ENCODE measurements at places on chromosomes 5 and 9.

DNA sequence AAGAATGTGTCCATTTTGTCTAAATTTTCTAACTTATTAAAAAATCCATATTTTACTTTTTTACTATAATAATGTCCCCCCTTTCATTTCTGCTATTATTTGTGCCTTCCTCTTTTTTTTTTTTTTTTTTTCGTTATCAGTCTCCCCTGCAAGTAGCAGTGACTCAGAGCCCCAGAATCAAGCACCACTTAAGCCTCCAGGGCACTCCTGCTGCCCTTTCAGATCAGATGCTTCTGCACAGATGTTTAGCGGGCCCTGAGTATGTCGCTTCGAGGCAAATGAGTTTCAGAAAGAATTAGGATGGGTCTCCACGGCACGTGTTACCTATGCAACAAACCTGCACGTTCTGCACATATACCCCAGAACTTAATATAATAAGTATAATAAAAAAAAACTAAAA, 11.7 kb downstream of the MED7 start:
- DNase-seq, result no peak

- DNase-seq, result no peak
These were observed 326.1 kb downstream of the PLK2 start for GRCh38 chr5:58133631-58134296.

- no peak for DNase-seq
These were observed 233.6 kb downstream of the SYK start for GRCh38 chr9:91034976-91035824.

DNA sequence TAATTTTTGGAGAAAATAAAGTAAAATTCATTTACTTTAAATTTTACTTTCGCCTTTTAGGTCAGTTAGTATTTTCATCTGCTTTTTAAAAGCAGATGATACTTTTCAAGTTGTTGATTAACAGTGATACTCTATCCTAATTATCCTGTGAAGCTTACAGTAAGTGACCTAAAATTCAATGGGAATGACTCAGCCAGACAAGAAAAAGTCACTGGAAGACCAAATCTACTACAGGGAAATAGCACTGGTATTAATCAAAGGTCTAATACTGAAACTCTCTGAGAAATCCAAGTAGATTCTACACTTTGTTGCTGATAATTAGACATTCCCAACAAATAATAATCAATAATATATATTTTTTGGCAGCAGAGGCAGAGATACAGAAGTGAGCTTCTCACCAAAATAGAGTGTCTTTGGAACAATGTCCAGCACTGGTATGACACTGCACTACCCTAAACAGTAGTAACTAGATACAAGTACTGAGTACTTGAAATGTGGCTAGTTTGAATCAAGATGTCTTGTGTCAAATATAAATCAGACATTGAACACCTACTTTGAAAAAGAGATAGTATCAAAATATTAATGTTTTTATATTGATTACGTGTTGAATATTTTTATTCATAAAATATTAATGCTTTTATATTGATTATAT, 22.8 kb upstream of the ELL2 start:
- DNase-seq, result no peak

DNA sequence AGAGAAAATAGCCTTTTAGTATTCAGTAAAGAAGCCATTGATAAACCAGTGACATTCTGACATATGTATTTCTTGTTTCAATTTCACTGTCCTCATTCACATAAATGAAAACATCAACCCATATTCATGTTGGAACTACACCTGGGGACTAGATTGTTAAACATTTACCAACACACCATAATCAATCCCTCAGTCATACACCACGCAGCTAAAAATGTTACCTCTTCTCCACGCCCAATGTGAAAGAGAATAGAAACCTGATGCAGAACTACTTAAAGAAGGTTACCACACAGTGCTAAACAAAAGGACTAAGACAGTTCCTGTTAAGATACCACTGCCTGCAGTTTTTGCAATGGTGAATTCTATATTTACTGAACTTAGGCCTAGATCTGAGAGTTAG, 518.9 kb downstream of the PRELID2 start:
- DNase-seq, result no peak

- no peak for DNase-seq
These were observed 14.4 kb downstream of the POLK start for GRCh38 chr5:75526070-75526469.

GRCh38 chr5:132315529-132316067, 21.4 kb downstream of the SLC22A4 start:
- no peak for DNase-seq

- no peak for DNase-seq
These were observed 52.4 kb downstream of the MTREX start for GRCh38 chr5:55360190-55360589.

DNA sequence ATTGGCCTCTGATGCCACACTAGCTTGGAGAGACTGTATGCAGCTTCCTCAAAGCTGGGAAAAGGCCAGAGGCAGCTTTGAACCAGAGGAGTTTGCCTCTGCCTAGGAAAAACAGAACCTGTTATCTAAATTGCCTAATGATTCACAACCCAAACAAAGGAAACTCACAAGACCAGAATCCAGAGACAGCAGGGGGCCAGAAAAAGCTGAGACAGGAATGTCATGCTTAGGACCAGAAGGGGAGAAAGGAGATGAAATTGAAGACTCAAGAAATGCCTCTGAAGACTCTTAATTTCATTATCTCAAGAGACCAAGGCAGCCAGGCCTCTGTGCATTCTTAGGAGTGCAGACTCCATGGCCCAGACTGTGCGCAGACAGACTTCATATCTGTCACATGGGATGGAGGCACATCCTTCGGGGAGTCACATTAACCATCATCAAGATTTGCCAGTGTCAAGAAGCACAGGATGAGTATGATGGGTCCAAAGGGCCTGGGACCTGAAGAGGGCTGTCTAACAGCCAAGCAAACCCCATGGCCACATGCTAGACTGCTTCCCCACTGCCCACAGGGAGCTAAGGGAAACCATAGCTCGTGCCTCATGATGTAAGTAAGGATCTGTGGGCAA, 57.3 kb downstream of the ARSB start:
- no peak for DNase-seq

GRCh38 chr5:36017622-36018021, 26.4 kb upstream of the UGT3A1 start:
- no peak for DNase-seq

DNA sequence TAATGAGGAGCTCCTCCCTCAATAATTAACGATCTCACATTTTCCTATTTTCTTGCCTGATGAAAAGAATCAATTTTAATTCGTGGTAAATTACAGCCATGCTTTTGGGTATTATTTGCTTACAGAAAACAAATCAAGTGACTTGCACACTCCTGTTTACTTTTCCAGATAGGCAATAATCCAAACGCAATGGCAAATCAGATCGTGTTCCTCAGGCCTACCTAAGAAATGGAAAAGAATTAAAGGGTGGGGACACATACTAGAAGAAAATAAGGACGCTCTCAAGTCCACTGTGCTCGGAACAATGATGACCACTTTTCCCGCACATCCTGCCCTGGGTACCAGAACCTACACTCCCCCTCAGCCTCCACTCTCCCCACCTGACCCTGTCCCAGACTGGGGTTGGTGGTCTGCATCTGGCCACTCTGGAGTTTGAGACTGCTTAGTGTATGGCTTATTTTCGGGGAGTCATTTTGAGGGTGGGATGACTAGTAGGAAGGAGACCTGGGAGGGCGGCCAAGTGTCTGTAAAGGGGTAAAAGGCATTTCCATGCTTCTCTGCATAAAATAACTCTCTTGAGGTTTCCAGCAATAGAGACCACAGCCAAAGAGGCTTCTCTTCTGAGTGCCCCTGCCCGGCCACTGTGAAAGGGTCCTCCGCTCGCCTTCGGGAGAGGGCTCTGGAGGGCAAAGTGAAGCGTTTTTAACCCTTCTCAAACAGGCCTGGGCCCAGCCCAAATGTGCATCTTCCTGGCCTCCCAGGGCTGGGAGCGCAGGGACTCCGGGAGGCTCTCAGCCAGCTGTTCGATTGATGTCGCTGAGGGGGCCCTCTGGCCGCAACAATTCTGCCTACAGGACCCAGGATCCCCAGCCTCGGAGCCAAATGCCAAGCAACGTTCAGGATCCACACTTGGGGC, 4.5 kb upstream of the OTP start:
- no peak for DNase-seq

- DNase-seq, result peak; percentile 48
These were observed 202.3 kb downstream of the AOPEP start for GRCh38 chr9:94928691-94929368.

DNA sequence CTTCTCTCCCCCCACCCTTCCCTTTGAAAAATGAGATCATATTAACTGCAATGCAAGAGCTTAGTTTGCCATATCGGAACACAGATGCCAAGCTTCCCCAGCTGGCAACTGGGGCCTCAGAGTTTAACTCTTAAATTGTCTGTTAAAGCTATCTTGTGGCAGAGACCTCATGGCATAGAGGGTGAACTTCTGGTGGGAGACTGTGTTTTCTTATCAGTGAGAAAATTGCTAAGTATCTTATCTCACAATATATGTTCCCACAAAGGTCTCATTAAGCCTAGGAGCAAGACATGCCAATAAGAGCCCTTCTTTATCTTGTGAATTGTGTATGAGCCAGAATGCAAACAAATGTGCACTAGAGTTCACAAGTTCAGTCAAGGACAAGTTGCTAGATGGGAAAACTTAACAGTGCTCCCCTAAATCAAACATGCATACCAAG, 12.3 kb downstream of the NFIB start:
- DNase-seq, result no peak

DNA sequence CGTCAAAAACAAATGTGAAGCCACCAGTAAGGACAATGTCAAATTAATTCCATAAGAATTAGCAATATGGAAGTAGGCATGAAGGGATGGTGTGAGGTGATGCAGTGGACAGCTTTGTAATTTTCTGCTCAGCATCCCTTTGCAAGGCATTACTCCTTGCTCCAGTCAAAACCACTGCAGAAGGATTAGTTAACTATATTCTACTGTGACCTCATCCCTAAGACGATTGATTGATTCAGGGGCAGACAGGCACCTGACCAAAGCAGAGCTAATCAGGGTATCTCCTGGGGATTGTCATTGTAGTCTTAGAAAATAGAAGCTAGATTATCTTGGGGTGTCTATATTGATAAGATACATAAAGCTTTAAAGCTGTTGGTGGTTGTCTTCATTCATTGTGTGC, 98.7 kb downstream of the NMUR2 start:
- no peak for DNase-seq

DNA sequence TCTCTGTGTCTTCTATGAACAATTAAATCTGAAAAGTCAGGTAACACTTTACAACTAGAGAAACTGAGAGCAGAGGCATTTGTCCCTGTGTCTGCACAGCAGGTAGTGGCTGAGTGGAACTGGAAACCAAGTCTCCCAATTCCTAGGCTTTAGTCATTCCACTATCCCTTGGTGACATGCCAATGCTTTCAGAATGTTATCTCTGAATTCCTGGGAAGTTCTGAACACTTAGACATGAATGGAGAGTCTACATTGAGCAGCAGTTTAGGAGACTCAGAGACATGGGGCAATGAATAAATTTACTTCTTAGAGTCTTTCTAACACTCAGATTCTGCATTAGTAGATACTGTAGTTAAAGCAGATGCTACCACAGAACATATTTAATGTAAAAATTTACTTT, 94.8 kb upstream of the APC start:
- DNase-seq, result no peak

- DNase-seq, result no peak
These were observed 242.1 kb upstream of the IRX1 start for GRCh38 chr5:3353561-3353960.

DNA sequence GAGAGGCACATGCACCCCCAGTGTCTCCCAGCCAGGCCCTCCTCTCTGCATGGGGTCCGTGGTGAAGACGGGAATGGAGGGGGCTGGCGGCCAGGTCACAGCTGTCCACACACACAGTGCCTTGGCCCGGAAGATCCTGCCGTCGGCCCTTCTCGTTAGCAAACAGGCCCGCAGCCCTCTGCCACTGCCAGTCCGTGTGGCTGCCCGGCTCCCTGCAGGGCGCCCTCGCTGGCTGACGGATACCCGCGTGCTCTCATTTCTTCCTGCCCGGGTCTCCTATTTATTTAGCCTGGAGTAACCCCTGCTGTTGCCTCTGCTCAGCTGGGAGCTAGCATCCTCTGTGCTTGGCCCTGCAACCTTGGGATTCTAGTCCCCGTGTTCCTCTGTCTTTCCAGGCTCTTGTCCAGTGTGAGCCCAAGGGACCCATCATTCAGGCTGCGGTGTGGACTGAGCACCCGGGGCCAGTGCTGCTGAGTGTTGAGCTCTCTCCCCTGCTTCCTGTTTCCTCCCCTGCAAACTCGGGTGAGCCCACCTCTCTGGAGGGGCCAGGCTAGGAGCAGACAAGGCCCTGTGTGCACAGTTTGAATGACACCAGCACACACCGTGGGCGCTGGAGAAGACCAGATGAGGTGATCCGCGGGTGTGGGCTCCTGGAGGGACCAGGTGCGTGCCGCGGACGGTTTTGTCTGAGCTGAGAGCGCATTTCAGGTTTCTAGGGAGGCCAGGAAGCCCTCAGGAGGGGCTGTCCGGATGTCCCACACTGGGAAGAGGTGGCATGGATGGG, 14.6 kb upstream of the RNU6ATAC start:
- DNase-seq, result no peak

- DNase-seq, result no peak
These were observed 3.6 kb downstream of the HMGCS1 start for GRCh38 chr5:43309637-43310036.

DNA sequence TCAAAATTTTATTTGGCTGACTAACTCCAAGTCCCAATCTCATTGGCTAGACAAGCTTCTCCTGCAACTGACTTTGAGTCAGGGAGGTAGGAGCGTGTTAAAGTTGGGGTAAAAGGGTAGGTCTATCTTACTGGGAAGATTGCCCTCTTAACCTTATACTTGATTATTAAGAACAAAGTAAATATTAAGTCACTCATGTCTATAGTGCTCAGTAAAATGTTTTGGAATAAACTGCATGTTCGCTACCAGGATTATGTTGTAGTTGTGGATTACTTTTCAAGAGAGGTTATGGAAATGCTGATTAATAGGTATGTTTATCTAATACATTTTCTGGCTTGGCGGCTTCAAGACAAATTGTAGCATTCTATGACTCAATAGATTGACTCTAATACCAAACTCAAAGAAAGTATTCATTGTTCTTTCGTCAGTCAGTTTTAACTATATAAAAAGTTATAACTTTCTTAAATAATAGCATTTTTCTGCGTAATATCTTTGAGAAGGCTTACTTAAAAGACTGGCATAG, 539.1 kb downstream of the PSAT1 start:
- no peak for DNase-seq

GRCh38 chr5:56264417-56265025, 31.4 kb upstream of the ANKRD55 start:
- no peak for DNase-seq
